H9 (cell line): ENCODE measurements at places on chromosomes 3 and 15.
A peak's percentile ranks its signal among the peaks of the same experiment; 100 is the strongest.

DNA sequence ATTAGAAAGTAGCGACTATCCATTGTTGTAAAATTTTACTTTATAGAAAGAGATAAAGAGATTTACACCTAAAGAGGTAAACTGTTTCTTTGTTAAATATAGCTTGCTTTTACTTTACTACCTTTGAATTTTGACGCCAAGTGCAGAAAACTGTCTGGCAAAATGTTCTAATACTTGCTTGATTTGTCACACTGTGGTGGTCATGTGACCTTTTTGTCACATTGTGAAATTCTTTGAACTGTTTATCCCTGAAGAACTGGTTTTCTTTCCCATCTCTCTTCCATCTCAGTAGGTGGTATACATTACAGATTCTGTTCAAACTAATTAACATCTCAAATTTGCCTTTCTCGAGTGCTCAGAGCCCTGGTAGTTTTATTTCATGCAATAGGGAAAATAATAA is 327.4 kb downstream of the NAALADL2 start:
- no peak for DNase-seq

GRCh38 chr3:66483006-66483405 is 17.8 kb downstream of the LRIG1 start:
- DNase-seq, result no peak

- no peak for DNase-seq
Measured at GRCh38 chr3:189410522-189410921, 220.7 kb upstream of the TP63 start.

- DNase-seq, result no peak
Measured at GRCh38 chr3:160115387-160115786, 109.8 kb upstream of the C3orf80 start.

DNA sequence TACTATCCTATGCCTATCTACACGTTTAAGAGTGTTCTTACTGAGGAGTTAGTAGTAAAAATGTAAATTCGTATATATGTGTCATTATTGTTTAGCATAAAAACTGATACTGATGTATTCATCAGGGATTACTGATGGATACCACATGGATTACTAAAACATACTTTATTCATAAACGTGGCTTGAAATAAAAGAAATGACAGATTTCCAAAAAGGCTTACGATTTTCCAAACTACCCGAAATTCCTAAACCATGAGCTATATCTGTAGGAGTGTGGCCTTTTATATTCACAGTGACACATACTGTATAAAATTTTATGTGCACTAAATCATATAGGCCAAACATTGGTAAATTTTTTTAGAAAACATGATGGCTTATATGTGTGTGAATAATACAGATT is 6.9 kb downstream of the TSC22D2 start:
- no peak for DNase-seq

DNA sequence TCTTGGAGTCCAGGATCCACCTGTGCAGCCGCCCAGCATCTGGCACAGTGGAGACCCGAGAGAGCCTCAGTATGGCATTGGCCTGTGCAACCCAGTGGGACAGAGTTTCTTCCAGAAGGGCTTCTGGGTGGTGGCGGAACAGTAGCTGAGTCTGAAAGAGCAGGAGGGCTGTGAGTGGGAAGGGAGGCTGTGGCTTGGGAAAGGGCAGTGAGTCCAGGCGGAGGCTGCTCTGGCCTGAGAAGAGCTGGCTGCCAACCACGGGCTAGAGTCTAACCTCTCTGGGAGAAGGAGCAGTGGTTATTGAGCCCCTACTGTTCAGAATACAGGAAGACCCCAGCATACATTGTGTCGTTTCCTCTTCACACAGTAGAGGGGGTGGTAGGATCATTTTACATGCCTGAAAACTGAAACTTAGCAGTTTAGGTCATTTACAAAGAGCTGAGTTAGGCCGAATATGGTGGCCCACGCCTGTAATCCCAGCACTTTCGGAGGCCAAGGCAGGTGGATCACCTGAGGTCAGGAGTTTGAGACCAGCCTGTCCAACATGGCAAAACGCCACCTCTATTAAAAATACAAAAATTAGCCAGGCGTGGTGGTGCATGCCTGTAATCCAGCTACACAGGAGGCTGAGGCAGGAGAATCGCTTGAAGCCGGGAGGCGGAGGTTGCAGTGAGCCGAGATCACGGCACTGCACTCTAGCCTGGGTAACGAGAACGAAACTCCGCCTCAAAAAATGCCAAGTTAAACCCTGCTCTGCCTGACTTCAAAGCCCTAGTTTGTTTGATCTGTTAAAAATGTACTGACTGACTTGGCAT is 3.2 kb downstream of the AEN start:
- no peak for DNase-seq

DNA sequence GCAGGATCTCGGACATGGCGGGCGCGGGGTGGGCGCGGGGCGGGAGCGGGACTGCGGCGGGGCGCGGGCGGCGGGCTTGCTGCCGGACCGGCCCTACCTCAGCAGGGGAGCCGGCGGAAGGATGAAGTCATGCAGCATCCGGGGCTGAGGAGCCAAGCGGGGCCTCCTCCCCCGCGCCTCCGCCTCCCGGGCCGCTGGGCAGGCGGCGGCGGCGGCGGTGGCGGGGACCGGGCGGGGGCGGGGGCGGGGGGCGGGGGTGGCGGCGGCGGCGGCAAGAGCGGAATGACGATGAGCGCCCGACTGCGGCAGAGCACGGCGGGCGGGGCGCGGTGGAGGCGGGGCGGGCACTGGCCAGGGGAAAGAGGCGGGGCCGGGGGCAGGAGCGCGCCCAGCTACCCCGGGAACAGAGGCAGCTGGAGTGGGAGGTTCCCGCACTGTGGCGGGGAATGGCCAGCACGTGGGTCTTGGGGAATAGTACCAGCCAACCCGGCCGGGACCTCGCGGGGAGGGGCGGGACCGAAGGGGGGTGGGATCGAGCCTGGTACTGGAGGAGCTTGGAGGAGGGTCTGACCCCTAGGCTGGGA is at the start of gene CAMK2N2:
TSS of gene CAMK2N2 (minus strand) at position 284 of the 584 bp plus-strand sequence. CDS start at position 16, 268 bp downstream.
- peak; percentile 95 for DNase-seq

DNA sequence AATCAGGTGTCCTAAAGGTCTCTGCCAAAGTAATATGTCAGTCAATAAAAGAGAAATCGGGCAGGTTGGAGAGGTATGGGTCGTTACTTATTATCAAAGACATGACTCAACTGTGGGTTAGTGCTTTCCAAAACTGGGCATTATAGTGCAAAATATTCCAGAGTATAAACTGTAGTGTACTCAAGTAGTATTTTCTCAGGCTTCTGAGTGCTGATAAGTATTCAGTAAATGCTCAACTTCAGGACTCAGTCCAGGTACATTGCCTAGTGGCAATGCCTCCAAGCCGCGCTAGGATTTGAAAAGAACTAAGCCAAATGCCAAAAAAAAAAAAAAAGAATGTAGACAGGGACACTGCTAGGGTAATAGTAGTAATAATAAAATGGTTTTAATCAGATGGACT is 233.2 kb downstream of the CPNE4 start:
- no peak for DNase-seq

DNA sequence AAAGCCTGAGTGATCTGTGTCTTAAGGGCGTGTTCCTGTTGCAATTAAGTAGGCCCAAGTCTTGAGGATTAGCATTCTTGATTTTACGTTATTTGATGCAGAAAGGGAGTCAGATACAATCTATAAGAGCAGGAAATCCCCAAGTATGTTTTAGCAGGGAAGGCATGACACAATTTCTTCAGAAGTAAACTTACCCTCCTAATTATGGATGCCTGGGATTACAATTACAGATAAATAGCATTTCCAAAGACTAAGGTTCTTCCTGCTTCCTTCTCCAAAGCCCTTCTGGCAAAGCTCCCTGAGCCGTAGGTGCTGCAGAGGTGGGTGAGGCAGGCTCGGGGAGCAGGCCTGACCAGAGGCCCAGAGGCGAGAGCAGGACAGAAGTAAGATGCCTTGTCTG is 34.9 kb upstream of the ST6GAL1 start:
- no peak for DNase-seq

- no peak for DNase-seq
Measured at GRCh38 chr3:156368189-156368588, 186.7 kb downstream of the SSR3 start.

DNA sequence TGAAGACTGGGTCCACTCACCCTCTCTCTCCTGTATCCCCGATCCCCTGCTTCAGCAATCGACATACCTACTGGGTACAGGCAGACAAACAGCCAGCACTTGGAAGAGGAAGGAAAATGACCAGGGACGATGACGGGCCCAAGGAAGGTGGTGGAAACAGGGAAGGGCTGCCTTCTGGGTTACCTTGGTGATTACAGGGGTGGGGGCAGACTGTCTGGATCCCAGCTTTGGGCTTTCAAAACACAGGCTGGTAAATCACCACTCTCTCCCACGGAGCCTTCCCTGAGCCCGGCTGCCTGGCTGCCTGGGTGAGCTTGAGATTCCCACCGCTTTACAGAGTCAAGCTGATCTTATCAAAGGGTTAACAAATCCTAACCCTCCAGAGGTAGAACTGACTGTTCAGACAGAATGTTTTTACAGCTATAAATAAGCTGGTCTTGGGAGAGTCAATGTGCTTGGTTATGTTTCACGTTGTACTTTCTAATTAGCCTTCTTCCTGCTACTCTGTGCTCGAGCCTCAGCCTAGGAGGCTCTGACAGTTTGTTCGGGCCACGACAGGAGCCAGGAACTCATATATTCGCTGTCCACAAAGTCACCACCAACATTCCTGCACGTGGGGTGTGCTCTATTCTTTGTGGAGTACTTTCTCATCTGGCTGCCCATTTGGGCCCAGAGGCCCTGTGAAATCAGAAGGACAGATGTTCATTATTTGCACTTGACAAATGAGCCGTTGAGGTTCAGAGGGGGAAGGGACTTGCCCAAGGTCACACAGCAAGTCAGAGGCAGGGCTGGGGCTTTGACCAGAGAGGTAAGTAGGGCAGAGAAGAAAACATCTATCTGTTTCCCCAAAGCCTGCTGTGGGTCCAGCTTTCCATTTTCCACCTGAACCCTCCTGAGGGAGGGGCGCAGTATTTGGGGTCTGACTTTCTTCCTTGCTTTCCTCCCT is 63.5 kb downstream of the FEM1B start:
- no peak for DNase-seq

DNA sequence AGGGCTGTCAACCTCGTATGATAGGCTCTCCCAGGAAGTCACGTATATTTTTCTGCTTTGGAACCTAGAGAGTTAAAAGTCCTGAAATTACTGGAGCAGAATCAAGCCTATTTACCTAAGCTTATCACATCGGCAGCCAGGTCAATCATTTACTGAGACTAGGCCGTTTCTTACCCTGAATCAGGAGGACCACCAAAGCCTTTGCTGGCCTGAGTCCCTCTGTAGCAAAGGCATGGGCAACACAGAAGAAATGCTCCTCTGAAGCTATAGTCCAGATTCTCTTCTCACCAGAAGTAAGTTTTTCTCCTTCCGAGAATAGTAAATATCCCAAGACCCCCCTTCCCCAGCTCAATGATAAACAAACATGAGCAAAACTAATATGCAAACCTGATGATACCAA is 125.9 kb upstream of the PHLDB2 start:
- DNase-seq, result no peak

GRCh38 chr3:64667138-64667537 is 20.7 kb downstream of the ADAMTS9 start:
- DNase-seq, result no peak

DNA sequence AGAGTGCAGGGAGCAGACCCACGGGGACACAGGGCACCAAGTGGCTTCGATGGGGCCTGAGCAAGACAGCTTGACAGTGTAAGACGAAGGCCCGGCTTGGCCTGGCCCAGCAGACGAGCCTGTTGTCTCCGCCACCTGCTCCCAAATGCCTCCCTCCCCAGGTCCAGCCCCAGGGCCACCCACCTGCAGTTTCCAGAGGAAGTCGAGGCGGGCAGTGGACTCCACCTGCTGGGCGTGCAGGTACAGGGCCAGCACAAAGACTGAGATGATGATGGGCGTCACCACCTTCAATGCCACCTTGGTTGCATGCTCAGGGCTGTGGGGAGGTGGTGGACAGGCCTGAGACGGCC is 94.1 kb downstream of the SEC22A start:
- no peak for DNase-seq

DNA sequence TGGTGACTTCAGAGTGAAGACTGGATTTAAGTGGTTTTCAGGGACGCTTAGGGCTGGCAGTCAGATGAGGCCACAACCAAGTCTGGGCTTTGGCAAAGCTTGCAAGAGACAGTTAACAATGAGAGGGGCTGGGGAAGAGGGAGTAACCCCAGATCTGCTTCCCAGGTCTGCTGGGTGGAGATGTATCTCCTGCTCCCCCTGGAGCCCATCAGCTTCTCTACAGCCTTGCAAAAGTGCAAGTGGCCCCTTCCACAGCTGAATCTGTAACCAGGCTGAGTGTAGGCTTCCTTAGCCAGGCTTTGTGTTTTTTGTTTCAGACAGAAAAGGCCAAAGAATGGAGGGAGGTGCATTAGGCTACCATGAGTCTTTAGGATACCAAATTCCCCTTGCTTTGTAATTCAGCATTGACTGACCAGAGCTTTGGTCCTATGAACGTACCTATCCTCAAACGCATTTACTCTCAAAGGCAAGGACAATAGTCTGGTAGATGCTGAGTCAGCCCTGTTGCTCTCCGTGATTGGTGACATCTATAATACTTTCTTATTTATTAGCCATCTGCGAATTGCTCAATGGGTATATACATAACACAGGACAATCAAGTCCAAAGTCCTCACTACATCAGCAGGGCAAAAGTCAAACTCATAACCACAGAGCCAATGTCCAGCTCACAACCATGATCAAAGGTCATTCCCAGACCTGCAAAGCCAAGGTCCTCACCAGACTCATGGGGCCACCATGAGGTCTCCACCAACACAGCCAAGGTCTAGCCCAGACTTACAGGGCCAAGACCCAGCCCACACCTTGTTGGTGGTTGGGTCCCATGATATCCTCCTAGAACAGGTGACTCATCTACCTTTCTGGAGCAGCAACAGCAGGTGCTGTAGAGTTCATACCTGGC is 17.1 kb downstream of the CCDC13 start:
- peak; percentile 71 for DNase-seq

DNA sequence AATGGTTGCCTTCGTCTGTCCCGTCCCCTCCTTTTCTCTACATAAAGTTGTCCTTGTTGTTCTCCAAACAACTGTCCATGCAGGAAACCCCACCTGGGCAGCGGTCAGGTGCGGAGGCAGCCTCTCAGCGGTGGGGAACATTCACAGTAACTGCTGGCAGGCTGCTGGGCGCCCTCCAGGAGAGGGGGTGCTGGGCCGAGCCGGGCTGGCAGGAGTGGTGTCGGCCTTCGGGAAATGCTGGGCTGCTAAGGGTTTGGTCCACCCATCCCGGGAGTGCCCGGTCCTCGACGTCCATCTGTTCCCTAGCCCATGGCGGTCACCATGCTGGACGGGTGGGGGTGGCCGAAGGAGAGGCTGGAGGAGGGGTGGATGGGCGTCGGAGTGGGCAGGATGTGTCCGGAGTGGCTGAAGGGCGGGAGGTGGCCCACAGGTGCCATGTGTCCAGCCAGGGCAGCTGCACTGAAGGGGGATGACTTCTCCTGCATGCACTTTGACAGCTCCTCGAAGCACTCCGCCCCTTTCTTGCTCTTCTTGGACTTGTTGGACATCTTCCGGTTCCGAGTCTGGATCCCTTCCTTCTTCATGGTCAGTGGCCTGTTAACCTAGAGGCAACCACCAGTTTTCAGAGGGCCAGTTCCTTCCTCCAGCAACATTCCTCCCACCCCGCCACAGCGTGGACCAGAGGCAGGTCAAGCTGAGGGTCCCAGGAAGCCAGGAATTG is 12.1 kb downstream of the GATA2 start:
- DNase-seq, result no peak
